Amniotic stem cell (primary cell): ENCODE measurements at places on chromosomes 3 and 15.

- DNase-seq: no peak
Measured at GRCh38 chr3:134312873-134313846, 61.1 kb downstream of the AMOTL2 start.

DNA sequence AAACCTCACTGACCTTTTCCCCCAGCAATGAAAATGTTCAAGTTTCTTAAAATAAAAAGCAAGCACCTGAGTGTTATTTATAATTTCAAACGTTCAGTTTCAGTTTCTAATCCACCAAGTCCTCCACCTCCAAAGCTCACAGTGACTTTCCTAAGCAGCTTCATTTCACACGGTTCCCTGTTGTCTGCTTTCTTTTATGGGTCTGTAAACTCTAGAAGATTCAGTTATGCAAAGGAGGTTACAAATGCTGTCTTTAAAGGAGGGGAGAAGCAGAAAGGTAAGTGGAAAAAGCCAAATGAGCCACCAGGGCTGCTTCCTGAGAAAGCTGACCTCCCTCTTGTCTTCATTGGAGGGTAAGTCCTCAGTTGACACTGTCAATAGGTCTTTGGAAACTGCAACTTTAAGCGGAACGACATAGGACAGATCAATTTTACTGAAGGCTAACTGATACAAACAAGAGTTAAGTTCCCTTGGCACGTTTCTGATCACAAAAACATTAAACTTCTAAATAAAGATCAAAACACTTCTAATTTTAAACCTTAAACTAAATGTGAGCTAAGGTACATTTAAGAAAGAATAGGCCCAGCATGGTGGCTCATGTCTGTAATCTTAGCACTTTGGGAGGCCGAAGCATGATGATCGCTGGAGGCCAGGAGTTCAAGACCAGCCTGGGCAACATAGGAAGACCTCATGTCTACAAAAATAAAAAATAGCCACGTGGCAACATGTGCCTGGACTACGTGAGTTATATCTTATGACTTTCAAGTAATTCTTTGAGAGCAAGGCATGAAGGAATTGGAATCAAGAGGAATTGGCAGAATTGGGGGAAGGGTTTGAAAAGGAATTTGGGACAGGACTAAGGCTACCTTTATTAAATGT, 151.9 kb upstream of the UBE2E1 start:
- no peak for DNase-seq

DNA sequence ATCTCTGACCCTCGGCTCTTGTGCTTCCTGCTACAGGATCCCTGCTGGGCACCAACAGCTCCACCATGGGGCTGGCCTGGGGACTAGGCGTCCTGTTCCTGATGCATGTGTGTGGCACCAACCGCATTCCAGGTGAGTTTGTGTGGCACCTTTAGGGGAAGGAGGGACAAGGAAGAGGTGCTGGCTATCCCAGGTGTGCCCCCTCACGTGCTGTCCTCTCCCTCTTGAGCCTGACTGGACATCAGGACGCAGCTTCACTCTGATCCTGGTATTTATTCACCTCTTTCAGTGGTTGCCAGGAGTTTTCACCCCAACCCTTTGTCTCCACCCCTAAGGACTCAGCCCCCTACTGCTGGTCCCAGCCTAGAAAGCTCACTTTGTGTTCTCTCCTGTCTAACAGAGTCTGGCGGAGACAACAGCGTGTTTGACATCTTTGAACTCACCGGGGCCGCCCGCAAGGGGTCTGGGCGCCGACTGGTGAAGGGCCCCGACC, 960 bp downstream of the THBS1 start:
- peak; percentile 76 for DNase-seq

- DNase-seq: no peak
Measured at GRCh38 chr3:58835086-58835485, 168.5 kb upstream of the FAM3D start.

GRCh38 chr3:14138109-14138877, 13.4 kb downstream of the TMEM43 start:
- DNase-seq: no peak

DNA sequence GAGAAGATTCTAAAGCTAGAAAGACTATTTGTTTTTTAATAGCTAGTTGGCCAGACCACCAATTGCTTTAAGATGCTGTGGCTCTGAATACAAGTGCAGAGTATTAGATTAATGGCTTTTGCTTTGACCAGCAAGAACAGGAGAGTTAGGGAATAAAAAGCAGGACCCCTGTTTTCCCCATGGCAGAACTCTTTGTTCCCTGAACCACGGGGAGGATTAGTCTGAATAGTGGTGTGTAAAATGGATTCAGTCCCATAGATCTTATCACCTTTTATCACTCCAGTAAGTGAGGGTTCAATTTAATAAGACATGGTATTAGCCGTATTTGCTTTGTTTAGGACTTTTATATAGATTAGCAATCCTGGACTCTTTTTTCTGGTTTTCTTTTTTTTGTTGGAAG, 562.6 kb upstream of the DPPA4 start:
- no peak for DNase-seq

DNA sequence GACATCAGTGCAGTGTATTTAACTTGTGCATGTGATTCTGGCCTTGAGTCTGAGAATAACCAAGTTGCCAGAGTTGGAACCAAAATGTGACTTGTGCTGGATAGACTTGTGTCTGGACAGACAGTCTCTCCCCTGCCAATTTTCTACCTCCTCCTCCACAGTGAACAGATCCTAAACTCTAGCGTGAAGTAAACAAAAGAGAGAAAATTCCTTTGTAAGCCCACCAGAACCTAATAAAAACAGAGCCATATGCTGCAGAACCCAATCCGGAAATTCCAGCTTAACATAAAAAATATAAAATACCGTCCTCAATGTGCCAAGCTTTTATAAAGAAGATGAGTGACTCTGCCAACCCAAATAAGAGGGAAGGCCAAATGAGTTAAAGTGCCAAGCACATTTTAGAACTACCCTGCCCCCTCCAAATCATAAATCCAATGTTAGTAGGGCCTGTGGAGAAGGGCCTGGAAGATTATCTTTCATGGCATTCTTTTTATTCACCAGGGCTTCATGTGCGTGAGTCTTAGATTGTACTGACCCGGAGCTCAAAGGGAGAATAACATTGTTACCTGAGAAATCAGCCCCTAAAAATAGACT, 344.6 kb upstream of the PROK2 start:
- DNase-seq: no peak

GRCh38 chr3:4517093-4517492, 23.9 kb downstream of the ITPR1 start:
- no peak for DNase-seq

DNA sequence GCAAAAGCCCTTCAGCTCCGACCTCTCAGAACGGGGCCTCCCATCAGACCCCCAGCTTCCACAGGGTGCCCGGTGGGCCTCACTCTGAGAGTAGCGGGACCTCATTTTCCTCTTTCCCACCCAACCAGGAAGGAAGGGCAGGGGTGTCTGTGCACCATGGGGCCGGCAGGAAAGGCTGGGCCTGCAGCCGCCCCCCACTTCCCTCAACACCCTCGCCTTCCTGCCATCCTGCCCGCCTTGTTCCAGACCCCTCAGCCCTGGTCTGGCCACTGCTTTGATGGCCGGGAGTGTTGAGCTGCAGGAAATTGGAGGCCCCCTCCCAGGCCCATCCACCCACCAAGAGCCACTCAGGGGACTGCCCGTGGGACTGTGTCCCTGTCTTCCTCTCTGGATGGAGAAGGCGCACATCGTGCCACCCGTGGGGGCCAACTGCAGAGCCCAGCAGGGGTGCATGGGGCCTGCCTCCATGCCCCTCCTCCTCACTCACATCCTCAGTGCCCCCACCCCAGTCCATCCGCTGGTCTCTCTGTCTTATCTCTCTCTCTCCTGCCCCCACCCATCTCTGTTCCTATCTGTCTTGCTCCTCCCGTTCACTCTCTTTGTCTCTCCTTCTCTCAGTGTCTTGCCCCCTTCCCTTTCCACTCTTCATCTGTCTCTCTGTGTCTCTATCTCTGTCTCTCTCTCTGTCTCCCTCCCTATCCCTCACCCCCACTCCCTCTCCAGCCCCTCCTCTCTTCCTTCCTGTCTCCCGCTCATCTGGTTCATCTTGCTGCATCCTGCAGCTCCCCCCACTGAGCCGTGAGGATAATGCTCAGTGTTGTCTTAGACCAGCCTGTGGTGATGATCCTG, 1.8 kb upstream of the PLXND1 start:
- DNase-seq: no peak

- DNase-seq: no peak
Measured at GRCh38 chr15:59618406-59618805, 6.8 kb downstream of the GCNT3 start.

DNA sequence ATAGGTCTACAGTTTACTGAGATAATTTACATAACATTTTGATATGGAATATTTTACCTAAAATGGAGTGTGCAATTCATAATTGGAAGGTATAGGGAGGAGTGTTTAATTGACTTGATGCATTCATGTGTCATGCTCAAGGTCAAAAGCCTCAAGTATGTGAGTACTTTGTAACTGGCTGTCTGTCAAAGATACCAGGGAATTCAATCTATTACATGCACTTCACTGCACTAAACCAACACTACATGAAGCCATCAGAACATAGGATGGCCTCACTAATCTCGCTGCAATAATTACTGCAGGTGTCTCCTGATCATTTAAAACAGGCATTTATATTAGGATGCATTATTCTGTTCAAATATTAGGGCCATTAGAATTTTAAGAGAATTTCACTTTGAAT, 367.2 kb downstream of the CNTN4 start:
- no peak for DNase-seq

GRCh38 chr3:1172644-1173043, 79.8 kb downstream of the CNTN6 start:
- DNase-seq: no peak

DNA sequence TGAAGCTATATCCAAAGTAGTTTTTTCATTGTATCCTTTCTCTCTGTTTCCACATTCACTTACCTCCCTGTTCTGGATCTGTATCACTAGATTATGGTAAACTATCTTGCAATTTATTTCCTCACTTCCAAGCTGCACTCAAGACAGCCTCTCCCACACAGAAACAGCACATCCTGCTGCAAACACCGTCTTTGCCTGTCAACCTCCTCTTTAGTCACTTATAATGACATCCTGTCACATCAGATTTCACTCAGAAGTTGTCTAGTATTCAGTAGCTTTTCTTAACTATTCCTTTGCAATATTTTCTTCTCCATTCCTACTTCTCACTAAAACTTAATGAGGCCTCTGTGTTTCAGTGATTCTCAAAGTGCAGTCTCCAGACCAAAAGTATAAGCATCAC, 490.8 kb downstream of the IGSF11 start:
- DNase-seq: no peak

- no peak for DNase-seq
Measured at GRCh38 chr15:39157882-39158281, 423.0 kb upstream of the THBS1 start.

DNA sequence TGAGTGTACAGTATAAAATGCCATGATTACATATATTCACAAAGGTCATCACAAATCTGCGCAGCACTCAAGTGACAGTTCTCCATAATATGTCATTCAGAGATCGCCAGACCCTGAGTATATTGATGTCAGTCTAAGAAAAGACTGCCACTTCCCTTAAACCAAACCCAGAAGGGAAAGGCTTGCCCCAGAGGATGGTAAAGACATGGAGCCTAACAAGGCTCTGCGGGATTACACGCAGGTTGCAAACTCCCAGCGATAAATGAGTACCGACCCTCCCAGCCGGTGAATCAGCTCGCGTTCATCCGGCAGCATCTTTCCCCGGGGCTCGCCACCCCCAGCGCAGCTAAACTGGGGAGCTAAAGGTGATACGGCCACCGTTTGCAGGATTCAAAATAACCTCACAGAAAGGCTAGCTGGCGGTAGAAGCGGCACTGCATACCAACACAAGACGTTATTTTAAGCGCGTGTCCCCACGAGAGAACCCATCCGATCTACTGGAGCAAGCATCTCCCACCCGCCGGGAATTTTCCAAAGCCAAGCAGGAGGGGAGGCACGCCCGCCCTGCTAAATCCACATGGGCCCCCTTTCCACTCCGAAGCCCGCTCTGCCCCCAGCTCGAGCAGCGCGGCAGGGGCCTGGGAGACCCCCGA, 643 bp downstream of the MYO5A start:
- peak; percentile 19 for DNase-seq

- DNase-seq: no peak
Measured at GRCh38 chr3:141020143-141020830, 30.9 kb upstream of the SPSB4 start.

DNA sequence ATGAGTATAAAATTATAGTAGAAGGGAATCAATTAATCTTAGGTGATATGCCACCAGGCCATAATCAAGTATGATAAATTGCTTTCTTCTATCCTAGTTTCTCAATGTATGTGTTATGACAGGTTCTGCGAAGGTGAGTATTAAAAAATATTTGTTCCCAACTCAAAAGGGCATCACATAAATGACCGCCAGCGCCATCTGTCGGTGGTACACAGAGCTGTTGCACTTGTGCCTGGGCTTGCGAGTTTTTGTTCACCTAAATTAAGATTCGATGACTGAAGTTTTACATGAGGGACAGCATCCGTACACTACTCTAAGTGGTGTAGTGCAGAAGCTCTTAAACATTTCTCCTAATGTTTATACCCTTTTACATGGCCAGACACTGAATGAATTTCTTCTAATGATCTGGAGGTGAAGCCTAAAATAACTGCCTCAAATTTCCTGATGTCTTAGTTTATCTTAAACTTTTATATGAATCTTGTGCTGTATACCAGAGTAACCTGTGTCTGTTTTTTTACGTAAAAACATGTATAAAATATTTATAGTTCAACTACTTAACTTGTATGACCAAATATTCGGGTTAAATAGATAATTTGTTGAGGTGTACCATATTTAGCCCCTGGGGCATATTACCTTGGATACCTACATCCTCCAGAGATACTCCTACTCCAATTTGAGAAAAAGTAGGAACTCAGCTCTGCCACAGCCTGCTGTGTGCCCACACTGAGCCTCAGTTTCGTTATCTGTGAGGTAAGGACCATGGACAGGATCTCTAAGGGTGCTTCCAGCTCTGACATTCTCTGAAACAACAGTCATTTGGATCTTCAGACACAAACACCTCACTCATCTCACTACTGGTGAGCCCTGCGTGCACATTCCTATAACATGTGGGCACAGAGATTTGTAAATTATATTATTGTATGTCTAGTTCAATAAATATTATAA, 365.6 kb downstream of the MAGI1 start:
- DNase-seq: peak; percentile 57

- DNase-seq: no peak
Measured at GRCh38 chr3:10180738-10181295, 16.1 kb downstream of the IRAK2 start.

DNA sequence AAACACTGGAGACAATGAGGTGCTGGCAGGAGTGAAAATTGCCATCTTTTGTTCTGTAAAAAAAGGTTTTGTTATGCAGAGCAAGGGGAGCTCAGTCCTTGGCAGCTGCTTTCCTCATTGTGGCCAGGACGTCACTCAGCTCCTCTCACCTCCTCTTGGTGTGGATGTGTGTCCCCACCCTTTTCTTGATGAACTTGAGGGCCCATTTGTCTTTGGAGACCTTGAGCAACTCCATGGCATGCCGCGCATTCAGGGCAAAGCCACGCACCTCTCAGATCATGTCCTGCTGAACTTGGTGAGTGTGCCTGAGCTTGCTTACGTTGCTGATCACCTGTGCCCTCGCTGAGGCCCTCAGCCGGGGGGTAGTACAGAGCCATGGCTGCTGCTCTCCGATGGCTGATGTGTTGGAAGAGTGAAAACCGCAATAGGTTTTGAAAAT, 24.5 kb upstream of the BDH1 start:
- DNase-seq: no peak
